ENCODE measurements at places on chromosomes 5 and 9.

DNA sequence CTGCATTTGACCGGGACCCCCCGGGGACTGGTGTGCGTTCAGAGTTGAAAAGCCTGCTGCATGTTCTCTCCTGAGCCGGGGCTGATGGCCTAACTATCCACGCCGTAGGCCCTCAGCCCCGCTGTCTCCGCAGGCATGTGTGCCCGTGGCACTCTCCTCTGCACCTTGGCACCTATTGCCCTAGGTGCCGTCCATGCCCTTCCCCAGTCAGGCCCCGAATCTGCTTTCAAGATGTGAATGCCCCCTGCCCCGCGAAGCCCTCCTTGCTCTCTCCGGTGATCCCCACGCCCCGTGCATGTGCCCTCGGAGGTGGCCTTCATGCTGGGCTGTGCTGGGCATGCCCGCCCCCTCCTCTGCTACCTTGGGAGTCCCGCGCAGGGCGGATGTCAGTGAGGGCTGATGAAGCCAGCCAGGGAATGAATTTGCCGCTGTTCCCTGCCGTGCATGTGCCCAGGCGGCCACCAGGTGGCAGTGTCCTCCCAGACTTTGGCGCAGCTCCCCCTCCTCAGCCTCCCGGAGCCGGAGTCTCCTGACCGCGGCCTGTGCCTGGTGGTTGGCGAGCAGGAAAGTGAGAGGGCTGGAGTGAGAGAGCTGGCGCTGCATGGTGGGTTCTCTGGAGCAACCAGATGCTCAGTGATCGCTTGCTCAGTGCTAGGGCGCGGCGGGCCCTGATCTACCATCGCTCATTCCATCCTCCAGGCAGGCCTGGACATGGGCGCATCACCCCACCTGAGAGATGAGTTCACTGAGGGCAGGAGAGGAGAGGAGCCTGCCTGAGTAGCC lies 112.9 kb upstream of the LMX1B start:
- DNase-seq, result peak; percentile 92
- no peak overlapping the region for H3K4me3 ChIP-seq
- peaks cover 13% of the 10 kb centered on the region for H3K36me3 ChIP-seq
- no peaks in the 10 kb centered on the region for H3K27me3 ChIP-seq
- H3K4me1 ChIP-seq, result peaks cover 16% of the 10 kb centered on the region
- H3K27ac ChIP-seq, result no peak overlapping the region

DNA sequence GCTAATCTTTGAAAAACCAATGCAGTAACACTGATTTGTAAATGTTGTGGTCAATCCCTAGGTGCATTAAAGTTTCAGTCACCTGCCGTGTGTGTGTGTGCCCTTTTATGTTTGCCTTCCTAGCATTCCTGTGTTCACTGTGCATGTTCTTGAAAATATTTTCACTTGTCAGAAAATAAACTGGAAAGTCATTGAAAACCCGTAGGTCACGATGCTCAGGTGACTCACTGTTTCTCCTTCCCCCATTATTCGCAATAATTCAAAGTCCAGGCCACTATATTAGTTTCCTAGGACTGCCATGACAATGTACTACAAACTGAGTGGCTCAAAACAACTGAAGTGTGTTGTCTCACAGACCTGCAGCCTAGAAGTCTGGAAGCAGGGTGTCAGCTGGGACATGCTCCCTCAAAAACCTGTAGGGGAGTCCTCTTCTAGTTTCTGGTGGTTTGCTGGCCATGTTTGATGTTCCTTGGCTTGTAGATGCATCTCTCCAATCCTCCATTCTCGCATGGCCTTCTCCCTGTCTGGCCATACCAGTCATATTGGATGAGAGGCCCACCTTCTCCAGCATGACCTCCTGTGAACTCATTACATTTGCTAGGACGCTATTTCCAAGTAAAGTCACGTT lies 29.3 kb downstream of the MARVELD2 start:
- H3K27ac ChIP-seq, result no peak overlapping the region
- H3K4me1 ChIP-seq, result no peaks in the 10 kb centered on the region
- H3K4me3 ChIP-seq, result no peak overlapping the region
- DNase-seq, result no peak
- H3K27me3 ChIP-seq, result no peaks in the 10 kb centered on the region
- H3K36me3 ChIP-seq, result no peaks in the 10 kb centered on the region

GRCh38 chr9:27683181-27683580 lies 109.9 kb upstream of the C9orf72 start:
- H3K4me3 ChIP-seq, result no peak overlapping the region
- H3K27me3 ChIP-seq, result no peaks in the 10 kb centered on the region
- H3K27ac ChIP-seq, result no peak overlapping the region
- H3K4me1 ChIP-seq, result no peaks in the 10 kb centered on the region

DNA sequence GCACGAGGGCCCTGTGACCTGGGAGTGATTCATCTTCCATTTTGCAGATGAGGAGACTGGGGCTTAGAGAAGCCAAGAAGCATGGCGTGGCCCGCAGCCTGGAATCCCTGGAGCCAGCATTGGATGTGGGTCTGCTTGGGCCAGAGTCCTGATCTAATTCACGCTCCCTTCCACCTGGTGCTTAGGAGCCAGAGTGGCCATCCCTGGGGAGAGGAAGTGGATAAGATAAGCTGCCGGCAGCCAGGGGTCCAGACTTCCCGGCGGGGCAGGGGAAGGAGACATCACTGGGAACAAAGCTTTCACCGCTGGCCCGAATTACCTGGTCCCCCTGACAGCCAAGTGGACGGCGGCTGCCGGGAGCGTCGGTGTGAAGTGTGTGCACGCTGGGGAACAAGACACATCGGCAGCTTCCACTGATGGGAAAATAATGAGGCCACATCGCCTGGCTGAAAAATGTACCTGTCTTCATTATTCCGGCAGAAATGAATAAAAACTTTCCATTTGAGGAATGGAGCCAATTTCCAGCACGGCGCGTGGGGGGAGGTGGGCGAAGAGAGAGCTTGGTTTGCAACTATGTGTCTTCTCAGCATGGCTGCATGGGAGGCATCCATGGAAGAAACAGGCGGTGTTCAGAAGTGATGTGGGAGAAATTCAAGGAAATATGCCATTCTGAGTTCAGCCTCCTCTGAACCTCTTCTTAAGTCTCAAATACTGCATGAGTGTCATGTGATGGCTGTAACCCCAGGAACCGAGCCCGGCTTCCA lies 78.5 kb downstream of the OLFM1 start:
- no peaks in the 10 kb centered on the region for H3K36me3 ChIP-seq
- no peak overlapping the region for H3K27ac ChIP-seq
- no peaks in the 10 kb centered on the region for H3K27me3 ChIP-seq
- no peaks in the 10 kb centered on the region for H3K4me1 ChIP-seq
- DNase-seq, result no peak

DNA sequence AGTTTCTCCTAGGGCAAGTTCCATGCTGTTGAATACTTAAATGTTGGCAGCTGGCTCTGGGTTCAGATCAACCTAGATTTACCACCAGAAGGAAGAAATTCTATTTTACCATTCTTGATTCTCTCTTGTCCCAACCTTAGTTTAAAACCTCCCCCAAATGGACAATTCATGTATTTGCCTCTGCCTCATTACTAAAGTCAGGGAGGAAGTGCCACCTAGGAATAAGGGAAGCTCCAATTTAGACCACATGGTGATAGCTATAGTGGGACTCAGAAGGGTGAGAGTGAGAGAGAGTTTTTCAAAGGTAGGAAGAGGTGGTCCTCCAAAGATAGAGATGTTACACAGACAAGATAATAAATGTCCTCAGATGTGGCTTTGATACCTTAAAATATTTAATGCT lies 53.4 kb upstream of the PAM start:
- H3K27ac ChIP-seq, result no peak overlapping the region
- H3K4me1 ChIP-seq, result no peaks in the 10 kb centered on the region
- H3K4me3 ChIP-seq, result no peak overlapping the region
- H3K36me3 ChIP-seq, result no peaks in the 10 kb centered on the region
- no peaks in the 10 kb centered on the region for H3K27me3 ChIP-seq

DNA sequence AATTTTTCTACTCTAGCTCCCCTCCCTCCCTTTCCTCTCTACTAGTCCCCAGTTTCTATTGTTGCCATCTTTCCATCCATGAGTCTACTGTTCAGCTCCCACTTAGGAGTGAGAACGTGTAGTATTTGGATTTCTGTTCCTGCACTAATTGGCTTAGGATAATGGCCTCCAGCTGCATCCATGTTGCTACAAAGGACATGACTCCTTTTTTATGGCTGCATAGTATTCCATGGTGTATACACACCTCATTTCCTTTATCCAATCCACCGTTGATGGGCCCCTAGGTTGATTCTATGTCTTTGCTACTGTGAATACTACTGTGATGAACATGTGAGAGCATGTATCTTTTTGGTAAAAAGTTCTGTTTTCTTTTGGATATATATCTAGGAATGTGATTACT lies 138.9 kb upstream of the MSX2 start:
- no peak overlapping the region for H3K27ac ChIP-seq
- no peaks in the 10 kb centered on the region for H3K4me1 ChIP-seq
- H3K36me3 ChIP-seq, result no peaks in the 10 kb centered on the region
- no peak overlapping the region for H3K4me3 ChIP-seq
- H3K27me3 ChIP-seq, result peaks cover 13% of the 10 kb centered on the region

DNA sequence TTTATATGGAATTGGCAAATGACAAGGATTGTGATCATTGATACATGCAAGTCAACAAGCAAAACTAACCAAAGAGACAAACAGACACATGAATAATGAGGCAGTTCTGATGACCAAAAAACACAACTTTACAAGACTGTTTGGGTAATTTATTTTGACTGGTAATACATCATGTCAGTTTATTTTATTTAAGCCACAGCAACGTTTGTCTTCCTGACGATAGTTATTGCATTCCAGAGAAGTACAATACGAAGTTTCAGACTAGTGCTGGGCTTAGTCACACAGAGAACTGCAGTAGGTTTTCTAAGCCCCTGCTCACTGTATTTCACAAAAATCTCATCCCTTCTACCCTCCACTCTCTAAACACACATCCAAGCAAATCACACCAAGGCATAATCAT lies 514.2 kb downstream of the RAB3C start:
- H3K4me1 ChIP-seq, result no peaks in the 10 kb centered on the region
- H3K27ac ChIP-seq, result no peak overlapping the region
- no peaks in the 10 kb centered on the region for H3K27me3 ChIP-seq
- no peak overlapping the region for H3K4me3 ChIP-seq

GRCh38 chr5:32207355-32207634 lies 33.2 kb upstream of the GOLPH3 start:
- H3K27me3 ChIP-seq, result no peaks in the 10 kb centered on the region
- no peaks in the 10 kb centered on the region for H3K4me1 ChIP-seq
- no peak for DNase-seq
